A549 (cell line): ENCODE measurements at places on chromosomes 2 and 18.

- peak; percentile 36 for DNase-seq
These were observed 20.2 kb upstream of the TUBB6 start for GRCh38 chr18:12287684-12288402.

DNA sequence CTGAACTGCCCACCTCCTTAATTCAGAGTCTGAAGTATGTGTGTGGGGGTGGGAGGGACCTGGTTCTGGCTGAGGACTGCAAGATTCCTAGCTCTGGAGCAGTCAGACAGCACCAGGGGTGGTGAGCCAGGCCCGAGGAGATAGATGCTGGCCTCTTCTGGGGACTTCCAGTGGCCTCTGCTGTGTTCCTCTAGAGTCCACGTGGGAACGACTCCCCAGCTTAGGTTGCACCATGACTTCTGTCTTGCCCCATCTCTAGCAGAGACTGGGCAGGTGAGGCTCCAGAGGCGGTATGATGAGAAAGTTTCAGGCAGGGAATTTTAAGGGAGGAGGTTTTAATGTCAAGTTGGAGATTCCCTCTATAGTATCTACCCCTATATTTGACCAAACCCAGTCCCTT, 22.0 kb upstream of the RESP18 start:
- DNase-seq: no peak

- DNase-seq: no peak
These were observed 357.2 kb upstream of the RGPD4 start for GRCh38 chr2:107469437-107469995.

GRCh38 chr2:188399159-188399558, 107.5 kb downstream of the GULP1 start:
- DNase-seq: no peak

GRCh38 chr18:70991577-70991976, 702.7 kb downstream of the SOCS6 start:
- no peak for DNase-seq

- DNase-seq: peak; percentile 27
These were observed 195.0 kb downstream of the CYP26B1 start for GRCh38 chr2:71952572-71953188.

GRCh38 chr18:71242981-71243380, 954.1 kb downstream of the SOCS6 start:
- no peak for DNase-seq

- DNase-seq: no peak
These were observed 1.7 kb upstream of the HS6ST1 start for GRCh38 chr2:128320192-128320905.

DNA sequence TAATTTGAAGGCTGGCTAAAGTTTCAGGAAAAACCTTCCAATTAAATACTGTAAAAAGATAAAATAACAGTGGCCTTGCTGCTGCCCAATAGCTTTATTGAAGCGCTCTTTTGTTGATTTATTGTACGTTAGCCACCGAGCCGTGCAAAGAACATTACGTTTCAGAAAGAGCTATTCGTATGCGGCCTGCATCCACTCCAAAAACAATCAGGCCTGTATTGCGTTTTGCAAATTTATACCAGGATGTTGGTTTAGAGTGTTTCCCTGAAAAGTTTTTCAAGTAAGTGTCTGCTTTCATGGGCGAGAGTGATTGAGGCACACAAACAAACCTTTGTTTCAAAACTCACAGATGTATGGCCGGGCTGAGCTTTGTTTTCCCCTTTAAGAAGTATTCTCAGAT, 257.2 kb upstream of the SALL3 start:
- no peak for DNase-seq

- no peak for DNase-seq
These were observed 25.8 kb upstream of the NAPG start for GRCh38 chr18:10500038-10500437.

GRCh38 chr18:79211844-79212243, 142.7 kb downstream of the ATP9B start:
- DNase-seq: no peak

GRCh38 chr2:215879331-215879730, 134.0 kb downstream of the MREG start:
- DNase-seq: no peak

GRCh38 chr2:33347856-33348255, 128.6 kb upstream of the RASGRP3 start:
- DNase-seq: no peak

- no peak for DNase-seq
These were observed 146.6 kb downstream of the MAP4K4 start for GRCh38 chr2:101844055-101844635.

GRCh38 chr2:53475321-53475720, 292.3 kb upstream of the CHAC2 start:
- peak; percentile 14 for DNase-seq

DNA sequence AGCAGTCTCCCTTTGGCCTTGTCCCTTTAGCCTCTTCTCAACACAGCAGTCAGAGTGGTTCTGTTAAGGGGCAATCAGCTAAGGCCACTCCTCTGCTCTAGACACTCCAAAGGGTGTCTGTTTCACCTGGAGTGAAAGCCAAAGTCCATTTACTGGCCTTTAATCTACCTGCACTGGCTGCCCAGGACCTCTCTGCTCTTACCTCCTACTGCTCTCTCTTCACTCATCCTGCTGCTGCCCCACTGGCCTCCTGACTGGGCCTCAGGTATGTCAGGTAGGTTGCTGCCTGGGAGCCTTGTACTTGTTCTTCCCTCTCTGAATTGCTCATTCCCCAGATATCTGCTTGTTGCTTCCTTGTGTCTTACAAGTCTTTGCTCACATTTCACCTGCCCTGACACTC, 68.2 kb downstream of the PIKFYVE start:
- no peak for DNase-seq

DNA sequence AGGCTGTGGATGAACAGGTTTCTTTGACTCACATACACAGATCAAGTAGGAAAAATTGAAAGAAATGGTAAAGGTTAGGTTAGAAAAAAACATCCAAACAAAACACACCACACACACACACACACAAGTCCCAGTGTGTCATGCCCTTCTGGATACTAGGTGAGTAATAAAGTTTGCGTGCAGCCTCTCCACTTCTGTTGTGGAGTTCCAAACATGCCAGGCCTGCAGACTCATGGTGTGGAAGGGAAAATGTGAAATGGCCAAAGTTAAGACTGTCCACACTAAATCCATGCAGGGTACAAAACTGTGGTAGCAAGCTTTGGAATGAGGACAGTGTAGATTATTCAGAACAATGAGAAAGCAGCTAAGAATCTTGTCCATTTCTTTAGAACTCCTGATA, 114.6 kb downstream of the IKZF2 start:
- DNase-seq: no peak

GRCh38 chr2:207884127-207884526, 114.4 kb upstream of the FZD5 start:
- DNase-seq: no peak

DNA sequence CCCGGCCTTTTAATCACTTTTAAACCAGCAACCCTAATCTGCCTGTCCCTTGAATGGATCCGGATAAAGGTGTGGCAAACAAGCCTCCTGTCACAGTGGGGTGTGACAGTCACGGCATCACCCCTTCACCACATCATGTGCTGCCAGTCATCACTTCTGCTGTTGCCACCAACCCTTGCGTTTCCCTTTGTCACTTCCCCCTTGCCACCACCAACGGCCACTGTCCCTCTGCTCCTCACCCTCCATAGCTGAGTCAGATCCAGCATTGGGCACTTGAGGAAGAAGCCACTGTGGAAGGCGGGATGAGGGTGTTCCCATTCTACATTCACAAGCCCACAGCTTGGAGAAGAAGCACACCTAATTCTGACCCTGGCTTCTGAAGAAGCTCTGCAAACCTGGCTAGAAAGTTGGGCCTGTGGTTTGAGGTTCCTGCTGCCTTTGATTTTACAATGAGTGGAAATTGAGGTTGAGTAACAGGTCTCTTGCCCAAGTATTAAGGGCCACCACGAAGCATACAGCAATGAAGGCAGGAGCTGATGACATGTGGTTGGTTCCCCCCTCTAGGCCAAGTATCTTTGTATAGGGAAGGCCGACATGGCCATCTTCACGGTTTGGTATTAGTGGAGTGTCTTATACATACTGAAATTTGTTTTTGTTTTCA, 22.9 kb upstream of the DARS1 start:
- no peak for DNase-seq

DNA sequence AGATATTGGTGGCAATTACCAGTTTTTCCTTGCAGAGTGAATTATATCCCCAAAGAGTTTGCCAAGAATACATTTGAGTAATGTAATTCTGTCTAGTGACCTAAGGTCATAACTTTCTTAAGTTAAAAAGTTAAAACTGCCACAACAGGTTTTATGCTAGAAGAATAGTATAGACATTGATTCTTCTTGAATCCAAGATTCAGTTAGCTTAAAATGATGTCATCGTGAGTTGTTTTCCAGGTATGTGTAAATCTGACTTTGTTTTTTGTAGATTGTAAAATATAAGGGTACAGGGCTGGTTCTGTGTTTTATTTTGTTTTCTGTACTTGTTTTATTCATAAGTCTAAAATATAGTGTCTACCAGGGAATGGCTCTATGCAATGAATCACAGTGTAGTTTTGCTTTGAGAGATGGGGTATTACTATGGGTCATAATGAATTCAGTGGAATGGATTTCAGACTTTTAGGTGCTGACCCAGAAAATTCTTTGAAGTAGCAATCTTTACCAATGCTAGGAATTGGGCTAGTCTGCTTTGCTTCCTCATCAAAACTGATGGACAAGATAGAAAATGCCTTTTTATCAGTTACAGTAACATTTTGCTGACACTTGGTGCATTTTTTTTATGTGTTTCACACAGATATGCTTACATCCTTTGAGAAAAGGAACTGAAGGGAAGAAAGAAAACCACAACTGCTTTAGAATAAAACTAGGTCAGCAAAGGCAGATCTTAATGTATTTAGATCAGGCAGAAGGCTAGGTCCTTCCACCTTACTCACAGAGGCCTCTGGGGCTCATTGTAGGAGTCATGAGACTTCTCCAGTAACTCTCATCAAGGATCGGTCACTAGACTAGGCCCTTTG, 20.8 kb upstream of the MGAT5 start:
- DNase-seq: no peak

GRCh38 chr18:66329716-66330115, 274.2 kb downstream of the CDH19 start:
- DNase-seq: no peak

DNA sequence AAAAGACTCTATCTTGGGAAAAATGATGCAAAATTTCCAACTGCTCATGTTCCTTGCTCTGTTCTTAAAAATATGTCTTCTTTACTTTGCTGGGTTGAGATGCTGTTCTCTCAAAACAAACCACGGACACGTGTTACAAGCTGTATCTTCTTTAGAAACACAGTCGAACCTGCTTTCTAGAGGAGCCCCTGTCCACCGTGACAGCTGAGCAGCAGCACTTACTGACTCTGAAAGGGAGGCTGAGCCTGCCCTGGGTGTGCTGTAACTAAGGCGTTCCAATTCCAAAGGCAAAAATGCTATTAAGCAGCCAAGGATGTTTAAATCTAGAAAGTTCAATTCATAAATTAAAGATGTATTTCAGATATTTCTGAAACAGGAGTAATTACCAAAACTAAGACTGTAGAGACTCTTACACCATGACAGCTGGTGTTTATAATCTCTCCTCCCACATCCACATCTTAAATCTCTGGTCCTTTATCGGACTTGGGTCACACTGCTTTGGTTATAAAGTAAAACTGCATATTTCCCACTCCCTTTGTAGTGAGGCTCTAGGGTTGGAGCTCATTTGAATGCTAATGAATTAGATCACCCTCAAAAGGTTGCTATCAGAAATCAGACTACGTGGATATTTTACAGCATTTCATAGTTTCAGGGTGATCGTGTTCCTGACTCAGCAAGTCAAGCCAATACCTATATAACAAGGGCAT, 281.2 kb upstream of the LYPD1 start:
- no peak for DNase-seq

GRCh38 chr18:44716697-44717163, 36.0 kb downstream of the SETBP1 start:
- DNase-seq: no peak

DNA sequence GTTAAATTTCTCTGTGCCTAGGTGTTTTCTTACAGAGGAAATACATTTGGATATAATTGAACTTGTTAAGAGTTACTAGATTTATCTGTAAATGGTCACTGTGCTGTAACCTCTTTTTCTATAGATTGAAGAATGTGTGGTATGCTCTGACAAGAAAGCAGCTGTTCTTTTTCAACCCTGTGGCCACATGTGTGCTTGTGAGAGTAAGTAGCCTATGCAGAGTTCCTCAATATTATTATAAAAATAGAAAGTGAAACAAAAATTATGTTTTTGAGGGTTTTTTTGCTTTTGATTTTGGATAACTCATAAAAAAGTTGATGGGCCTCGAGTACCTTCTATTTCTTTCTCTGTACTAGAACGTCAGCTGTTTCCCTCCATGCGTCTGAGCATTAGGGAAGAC, 112.4 kb downstream of the MIB1 start:
- DNase-seq: no peak

DNA sequence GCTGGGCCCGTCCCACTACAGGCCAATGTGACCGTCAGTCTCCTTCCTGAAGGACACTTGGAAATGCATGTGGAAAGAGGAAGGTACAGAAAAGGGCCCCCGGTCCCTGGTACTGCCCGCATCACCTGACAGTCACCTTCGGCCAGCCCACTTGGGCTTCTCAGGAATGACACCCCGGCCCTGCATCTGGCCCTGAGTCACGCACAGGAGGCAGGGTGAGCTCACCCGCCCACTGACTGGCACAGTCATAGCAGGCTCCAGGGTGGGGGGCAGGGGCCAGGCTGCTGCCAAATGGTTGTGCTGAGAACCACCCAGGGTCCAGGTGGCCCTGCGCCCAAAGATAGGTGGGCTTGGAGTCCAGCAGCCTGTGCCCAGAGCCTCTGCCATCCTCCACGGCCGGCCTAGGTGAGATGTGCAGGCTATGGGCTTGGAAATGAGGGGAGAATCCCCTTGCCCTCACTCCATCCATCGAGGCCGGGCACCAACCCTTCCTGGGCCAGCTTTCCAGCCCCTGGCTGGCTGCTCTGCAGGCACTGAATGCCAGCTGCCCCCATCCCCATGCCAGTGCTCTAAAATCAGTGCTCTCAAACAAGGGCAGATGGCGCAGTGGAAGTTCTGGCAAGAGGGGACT, 14.1 kb downstream of the EMX1 start:
- DNase-seq: no peak

GRCh38 chr2:78779761-78780160, 245.7 kb upstream of the REG3G start:
- no peak for DNase-seq

- DNase-seq: no peak
These were observed 151.6 kb downstream of the MREG start for GRCh38 chr2:215861607-215862350.

DNA sequence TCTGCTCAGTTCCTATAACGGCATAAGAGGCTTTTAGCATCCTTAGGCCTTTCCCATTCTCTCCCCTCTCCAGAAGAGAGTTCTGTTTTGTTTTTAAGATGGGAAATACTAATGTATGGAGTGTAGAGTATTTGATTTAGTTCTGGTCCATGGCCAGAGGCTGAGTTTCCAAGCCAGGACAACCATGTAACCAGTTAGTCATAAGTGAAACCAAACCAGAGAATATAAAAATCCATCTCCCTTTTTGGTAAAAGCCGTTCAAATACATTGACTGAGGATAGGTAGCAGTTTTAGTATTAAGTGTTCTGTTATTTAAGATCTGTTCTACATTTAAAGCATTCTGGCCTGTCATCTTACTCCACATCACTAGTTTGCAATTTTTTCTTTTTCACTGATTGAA, 3.1 kb downstream of the PSMD1 start:
- no peak for DNase-seq
